ENCODE measurements at places on chromosomes 2 and 18.
A peak's percentile ranks its signal among the peaks of the same experiment; 100 is the strongest.

DNA sequence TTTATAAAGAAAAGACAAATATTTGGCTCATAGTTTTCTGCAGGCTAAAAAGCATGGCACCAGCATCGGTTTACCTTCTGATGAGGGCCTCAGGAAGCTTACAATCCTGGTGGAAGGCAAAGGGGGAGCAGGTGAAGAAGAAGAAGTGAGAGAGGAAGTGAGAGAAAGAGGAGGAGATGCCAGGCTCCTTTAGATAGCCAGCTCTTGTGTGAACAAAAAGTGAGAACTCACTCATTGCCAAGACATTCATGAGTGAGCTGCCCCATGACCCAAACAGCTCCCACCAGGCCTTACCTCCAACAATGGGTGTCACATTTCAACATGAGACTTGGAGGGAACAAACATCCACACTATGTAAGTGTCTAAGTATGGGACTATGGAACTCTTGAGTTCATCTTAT lies 14.3 kb downstream of the CCDC150 start:
- no peak for DNase-seq

- DNase-seq, result no peak
These were observed 37.7 kb downstream of the CD302 start for GRCh38 chr2:159760326-159760725.

DNA sequence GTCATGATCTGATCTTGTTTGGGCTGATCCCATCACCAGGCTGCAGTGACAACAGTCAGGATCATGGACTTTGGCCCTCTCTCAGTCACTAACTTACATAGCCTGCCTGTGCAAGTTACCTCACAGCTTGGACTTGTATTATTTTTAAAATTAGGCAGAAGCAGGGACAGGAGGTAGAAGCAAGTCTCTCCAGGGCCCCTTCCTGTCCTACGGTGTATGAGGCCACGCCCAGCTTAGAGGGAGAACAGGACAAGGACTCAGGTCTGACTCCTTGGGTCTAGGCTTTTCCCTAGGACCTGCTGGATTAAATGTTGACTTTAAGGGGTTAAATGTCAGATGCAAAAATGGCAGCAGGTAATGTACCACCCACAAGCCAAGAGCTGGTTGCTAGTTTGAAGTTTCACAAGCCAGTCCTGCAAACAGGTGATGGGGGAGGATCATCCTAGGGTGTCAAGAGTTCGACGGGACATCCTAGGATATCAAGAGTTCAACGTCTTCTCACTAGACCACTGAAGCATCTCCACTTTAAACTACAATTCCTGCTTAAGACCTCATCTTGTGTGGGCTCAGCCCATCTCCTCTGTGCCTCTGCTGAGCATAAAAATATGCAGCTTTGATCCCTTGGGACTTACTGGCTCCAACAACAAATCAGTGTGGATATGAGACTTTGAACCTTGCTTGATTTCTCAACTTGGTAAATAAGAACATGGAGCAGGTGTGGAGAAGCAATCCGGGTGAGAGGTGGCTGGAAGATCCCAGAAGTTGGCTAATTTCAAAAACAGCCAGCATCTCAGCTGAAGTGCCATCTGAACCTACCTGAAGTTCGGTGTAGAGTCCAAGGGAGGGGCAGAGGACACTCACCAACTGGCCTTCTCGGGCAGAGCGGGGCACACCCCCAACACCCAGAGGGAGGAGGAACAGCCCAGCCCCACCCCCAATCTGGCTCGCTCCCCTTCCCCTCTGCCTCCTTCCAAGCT lies 39.5 kb downstream of the SFXN5 start:
- no peak for DNase-seq

- no peak for DNase-seq
These were observed 305.2 kb upstream of the UBE2E3 start for GRCh38 chr2:180675170-180675569.

DNA sequence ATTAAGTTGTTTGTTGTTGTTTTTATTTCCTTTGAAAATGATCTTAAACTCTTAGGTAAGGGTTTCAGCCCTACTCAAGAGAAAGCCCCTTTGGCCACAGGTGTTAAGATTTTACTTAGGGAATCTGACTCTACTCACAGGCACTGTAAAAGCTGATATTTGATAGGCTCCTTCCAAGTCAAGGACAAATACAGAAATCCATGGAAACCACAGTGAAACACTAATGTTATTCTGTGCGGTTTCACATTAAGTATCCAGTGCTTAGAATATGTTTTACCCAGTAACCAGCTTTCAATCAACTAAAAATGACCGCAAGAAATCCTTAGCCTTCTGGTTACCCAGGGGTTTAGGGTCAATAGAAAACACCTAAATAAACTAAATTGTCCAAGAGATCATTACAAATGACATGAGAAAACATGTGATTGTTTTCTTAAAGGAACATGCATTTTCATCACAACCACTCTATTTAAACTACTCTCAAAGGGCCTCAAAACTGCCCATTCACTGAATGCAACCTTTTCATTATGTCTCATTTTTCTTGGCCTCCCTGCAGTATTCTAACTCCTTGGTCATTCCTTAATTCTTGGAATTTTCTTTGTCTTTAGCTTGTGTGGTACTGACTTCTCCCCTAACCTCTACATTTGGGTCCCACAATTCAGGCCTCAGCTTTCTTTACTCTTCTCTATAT lies 56.0 kb downstream of the CDH2 start:
- no peak for DNase-seq

DNA sequence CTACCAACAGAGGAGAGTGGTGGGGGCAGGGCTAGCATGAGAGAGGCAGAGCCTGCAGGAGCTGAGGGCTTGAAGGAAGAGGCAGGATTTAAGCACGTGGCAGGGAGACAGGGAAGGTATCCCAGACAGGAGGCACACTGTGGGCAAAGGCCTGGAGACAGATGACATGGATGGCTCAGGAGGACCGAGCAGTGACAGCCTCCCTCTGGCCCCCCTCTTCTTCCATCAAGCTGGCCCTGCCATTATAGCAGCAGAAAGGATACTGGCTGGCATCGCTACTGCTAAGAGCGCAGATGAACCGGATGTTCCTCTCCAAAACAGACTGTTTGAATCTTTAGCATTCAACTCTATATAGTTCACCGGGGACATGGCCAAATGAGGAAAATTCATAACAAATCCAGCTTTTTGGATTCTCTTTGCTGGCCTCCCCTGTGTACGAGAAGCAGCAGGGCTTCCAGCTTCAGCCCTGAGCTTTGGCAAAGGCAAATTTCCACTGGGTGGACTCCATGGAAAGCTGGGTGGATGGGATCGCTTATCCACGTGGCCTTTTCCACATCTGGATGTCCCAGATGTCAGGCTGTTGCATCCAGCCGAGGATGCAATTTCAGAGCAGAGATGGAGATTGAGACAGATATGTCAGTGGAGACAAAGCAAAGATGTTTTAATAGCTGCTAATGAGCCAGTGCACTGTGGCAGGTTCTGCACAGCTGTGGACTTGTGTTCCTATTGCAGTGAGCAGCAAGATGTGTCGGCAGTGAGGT lies 36.2 kb downstream of the CAPN13 start:
- no peak for DNase-seq

- no peak for DNase-seq
These were observed 129.1 kb downstream of the RGPD3 start for GRCh38 chr2:106339132-106339531.

DNA sequence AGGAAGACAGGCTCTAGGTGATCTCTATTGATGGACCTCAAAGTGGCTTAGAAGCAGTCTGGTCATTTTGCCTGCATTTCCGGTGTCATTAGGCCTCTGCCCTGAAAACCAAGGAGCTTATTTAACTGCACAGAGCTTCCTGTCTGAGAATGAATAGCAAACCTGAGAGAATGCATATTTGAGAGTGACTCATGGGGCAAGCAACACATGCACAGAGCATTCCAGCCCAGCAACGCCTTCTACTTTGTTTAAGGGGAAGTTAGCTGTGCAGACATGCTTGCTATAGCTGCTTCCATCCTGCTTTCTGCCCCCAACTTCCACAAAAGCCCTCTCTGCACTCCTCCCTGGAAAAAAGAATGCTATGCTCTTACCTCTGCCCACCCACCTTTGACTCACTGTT lies 232.8 kb downstream of the GRB14 start:
- DNase-seq, result no peak

DNA sequence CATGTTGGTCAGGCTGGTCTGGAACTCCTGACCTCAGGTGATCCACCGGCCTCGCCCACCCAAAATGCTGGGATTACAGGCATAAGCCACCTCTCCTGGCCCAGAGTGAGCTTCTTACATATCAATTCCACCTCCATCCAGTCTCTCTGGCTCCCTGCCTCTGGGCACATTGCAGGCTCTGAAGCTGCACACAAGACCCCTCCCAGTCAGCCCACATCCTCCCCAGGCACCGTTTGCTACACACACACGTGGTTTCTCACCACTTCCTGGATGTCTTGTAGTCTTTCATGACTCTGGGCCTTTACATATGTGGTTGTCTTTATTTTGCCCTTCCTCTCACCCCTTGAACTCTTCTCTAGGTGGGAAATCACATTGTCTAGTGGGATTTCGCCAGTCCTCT lies 64.0 kb upstream of the CABLES1 start:
- peak; percentile 47 for DNase-seq

- DNase-seq, result no peak
These were observed 10.3 kb upstream of the NTSR2 start for GRCh38 chr2:11680182-11680900.

DNA sequence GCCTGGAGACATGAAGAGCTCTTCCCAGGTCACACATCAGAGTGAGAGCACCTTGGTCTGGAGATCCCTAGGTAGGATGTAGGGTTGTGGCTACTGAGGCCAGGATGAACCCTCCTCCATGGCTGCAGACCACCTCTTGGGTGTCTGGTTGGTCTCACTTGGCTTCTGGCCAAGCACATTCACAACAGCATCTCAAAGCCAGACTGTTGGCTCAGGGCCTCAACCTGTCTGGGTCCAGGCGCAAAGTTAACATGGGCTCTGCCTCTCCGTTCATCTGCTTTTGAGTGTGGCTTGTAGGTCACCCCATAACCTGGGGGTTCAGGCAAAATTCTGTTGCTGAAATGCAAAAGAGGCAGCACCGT lies 40.1 kb downstream of the RHOB start:
- no peak for DNase-seq

- DNase-seq, result no peak
These were observed 181.6 kb upstream of the CHST9 start for GRCh38 chr18:27366665-27367064.

DNA sequence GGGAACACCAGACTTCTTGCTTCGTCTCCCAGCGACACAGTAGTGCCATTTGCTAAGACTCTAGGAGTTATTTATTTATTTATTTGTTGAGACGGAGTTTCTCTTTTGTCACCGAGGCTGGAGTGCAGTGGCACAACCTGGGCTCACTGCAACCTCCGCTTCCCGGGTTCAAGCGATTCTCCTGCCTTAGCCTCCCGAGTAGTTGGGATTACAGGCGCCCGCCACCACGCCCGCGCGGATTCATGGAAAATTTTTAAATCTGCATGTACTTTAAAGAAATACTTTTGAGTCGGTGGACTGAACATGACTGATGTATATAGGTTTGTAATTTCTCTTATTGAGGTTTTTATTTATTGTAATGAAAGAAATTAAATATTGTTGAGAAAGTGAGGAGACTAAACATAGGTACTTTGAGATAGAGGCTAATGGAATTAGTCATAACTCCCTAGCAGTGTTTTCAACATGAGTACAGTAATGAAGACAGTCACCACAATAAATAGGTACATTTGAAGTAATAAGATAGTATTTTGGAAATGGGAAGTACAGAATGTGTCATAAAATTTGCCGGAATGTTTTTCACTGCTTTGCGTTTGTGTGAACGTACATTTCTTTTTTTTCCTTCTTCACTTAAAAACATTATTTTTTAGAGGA lies 983 bp downstream of the MTX2 start:
- no peak for DNase-seq

DNA sequence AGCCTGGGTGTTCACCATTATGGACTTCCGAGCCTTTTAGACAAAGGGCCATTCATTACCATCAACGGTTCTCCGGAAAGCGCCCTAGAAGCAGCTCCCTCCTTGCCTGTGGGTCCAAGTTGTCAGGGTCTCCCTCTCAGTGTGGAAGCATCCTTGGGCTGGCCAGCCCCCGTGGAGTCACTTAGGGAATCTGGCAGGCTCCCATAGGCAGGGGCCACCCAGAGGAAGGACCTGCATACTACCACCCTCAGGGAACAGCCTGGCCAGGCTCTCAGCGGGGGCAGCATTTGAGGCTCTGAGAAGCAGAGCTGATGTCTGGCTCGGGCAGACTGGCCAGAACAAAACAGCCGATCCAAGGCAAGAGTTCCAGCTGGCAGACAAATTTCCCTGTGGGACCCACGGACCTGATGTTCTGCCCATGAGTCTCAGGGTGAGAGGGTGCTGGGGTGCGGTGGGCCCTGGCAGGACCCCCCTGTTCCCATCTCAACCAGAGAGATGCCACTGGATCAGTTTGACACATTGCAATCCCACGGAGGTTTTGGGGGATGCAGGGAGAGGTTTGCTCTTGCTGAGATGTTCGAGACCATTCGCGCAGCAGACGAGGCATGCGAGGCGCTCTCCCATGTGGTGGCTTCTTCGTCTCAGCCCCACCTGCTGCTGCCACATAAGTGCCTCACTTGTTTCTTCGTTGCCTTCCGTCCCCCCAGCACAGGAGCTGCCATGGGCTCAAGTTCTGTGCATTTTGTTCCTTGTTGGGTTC lies 56.9 kb downstream of the ACKR3 start:
- no peak for DNase-seq

- DNase-seq, result no peak
These were observed 18.5 kb downstream of the TRAK2 start for GRCh38 chr2:201432621-201433393.

DNA sequence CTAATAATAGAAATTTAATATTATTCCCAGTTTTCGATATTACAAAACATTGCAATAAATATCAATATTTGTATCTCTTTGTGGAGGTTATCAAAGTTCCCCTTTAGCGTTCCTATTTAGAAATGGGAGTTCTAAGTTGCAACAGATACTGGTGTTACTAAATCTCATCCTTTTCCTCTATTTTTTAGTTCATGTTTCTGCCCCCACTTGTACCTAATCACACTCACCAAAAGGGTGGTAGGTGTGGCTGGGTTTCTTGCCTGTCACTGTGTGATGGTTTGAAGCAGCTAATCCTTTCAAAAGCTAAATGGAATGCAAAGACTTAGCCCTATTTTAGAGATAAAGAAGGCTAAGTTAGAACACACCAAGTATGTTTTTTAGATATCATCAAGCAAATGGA lies 997.9 kb downstream of the TSN start:
- DNase-seq, result no peak

DNA sequence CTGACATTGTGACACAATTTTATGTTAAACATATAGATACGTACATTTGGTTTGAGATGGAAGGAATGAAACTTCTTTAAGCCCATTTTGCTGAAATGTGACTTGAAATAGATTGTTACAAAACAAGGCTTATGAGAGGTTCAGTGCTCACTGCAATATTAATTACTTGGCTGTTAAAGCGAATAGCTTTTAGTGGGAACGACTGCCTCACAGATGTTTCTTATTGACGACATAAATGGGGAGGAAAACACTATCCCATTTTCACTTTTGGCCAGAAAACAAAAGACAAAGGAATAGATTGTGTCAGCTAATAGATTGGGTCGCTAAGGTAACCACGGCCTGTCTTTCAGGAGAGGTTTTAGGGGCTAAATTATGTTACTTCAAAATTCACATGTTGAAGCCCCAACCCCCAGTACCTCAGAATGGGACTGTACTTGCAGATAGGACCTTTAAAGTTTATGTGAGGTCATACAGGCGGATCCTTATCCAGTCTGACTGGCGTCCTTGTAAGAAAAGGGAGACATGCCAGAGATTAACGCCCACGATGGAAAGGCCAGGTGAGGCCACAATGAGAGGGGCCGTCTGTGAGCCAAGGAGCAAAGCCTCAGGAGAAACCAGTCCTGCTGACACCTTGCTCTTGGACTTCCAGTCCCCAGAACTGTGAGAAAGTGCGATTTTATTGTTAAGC lies 10.8 kb downstream of the INPP1 start:
- no peak for DNase-seq

GRCh38 chr18:76258209-76258608 lies 236.8 kb downstream of the ZNF516 start:
- DNase-seq, result no peak
